ENCODE measurements at places on chromosomes 3 and 15. TPM values are rescaled to one million over a fixed set of nuclear protein-coding genes. Genes with fewer than 3 reads are reported as not detected.
A peak's percentile ranks its signal among the peaks of the same experiment; 100 is the strongest.

DNA sequence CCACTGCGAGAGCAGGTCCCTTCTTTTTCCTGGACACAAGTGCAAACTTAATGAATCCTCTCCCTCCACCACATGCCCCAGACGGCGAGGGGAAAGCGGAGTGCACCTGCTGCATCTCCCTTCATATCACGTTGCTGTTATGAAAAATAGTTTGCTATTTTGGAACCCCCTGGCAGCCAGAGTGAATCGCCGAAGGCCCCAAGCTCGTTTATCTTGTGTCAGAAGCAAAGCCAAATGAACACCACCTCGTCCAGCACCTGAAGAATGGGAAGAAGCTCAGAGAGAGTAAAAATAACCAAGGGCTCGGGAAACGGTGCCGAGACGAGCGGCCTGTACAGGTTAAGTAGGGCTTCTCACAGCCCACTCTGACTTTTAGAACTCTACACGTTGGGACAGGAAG lies 394.6 kb upstream of the RORA start:
- no peak overlapping the region for H3K4me3 ChIP-seq
- no peaks in the 10 kb centered on the region for H3K27me3 ChIP-seq
- H3K27ac ChIP-seq = no peak overlapping the region

GRCh38 chr3:111418391-111418790 lies 123.6 kb upstream of the CD96 start:
- no peak overlapping the region for H3K27ac ChIP-seq
- H3K4me3 ChIP-seq = no peak overlapping the region
- H3K4me1 ChIP-seq = no peaks in the 10 kb centered on the region
- no peaks in the 10 kb centered on the region for H3K36me3 ChIP-seq
- H3K27me3 ChIP-seq = no peaks in the 10 kb centered on the region

Gene ZNF770
- total RNA-seq = 23.9 TPM

DNA sequence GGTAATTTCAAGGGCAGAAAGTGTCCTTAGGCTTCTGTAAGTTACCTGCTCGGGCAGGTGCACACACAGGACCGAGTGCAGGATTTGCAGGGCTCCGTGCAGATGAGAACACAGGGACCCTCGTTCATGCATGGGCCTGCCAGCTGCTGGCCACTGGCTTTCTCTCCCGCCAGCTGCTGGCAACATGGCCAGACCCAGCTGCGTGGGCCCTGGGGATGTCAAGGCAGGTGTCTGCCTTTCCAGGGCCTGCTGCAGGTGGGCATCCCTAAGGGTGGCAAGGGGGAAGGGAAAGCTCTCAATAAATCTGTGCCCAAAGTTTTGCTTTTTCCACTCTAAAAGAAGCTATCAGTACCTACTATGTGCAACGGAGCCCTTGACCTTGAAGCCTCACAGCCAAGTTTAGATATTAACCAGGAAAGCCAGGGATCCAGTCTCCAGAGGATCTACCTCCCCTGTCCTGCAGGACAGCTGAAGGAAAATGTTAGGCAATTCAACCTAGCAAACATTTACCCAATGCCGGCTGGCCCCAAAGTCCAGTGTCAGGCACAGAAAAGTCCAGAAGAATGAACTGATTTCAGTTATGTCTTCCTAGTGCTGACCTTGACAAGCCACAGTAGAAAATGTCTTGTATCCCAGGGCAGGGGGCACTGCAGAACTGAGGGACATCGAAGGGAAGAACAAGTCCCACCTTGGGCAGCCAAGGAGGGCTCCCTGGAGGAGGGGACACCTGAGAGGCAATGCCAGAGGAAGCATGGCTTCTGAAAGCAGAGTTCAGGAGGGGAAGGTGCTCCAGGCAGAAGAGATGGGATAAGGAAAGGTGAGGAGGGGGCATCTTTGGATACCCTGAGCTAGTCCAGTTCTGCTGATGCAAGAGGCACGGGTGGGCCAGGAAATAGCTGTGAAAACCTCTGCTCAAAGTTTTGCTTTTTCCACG lies 26.4 kb downstream of the NUP210 start:
- peak; percentile 47 for DNase-seq
- H3K36me3 ChIP-seq = peaks cover 5% of the 10 kb centered on the region
- H3K27me3 ChIP-seq = no peaks in the 10 kb centered on the region
- no peak overlapping the region for H3K4me3 ChIP-seq
- peaks cover 37% of the 10 kb centered on the region for H3K4me1 ChIP-seq

- H3K4me1 ChIP-seq = no peaks in the 10 kb centered on the region
- H3K27me3 ChIP-seq = no peaks in the 10 kb centered on the region
- no peak overlapping the region for H3K27ac ChIP-seq
- H3K36me3 ChIP-seq = no peaks in the 10 kb centered on the region
- no peak for DNase-seq
Measured at GRCh38 chr3:132784502-132785025, 62.4 kb upstream of the NPHP3 start.

DNA sequence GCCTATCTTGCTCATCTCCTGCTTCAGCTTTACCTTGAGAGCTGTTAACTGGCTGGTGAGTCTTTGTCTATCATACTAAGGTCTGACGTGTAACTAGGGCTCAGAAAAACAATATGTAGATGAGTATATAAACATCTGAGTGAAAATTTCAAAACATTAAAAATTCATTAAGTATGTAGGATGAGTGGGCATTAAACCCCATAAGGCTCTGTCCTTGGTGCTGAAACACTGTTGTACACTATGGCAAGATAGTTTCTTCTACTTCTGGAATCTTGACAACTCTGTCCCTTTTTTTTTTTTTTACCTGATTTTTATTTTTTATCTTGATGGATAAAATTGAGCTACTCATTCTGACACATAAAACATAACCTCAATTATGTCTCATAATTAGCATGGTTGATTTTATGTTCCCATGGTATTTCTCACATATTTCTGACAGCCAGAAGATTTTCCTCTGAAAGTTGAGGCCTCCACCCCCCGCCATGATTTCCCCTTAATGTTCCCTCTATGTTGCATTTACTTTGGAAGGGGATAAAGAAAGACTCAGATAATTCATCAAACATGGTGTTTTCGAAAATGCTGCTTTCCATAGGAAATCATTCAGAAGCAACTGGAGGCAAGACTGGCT lies 54.3 kb downstream of the DGKG start:
- H3K4me1 ChIP-seq = no peaks in the 10 kb centered on the region
- no peak overlapping the region for H3K27ac ChIP-seq
- no peaks in the 10 kb centered on the region for H3K27me3 ChIP-seq
- no peak for DNase-seq

GRCh38 chr3:54891540-54891897 lies 36.3 kb downstream of the LRTM1 start:
- no peaks in the 10 kb centered on the region for H3K27me3 ChIP-seq
- H3K27ac ChIP-seq = no peak overlapping the region
- H3K4me3 ChIP-seq = no peak overlapping the region
- H3K36me3 ChIP-seq = no peaks in the 10 kb centered on the region
- DNase-seq = no peak
- H3K4me1 ChIP-seq = no peaks in the 10 kb centered on the region

GRCh38 chr3:196240424-196240823 lies 24.1 kb downstream of the SLC51A start:
- H3K4me1 ChIP-seq = no peaks in the 10 kb centered on the region
- no peaks in the 10 kb centered on the region for H3K27me3 ChIP-seq
- no peak overlapping the region for H3K4me3 ChIP-seq
- DNase-seq = no peak

Gene POPDC2
- total RNA-seq = 0.37 TPM

Gene ESYT3
- total RNA-seq = 0.05 TPM

Gene IL5RA
- total RNA-seq = 0.56 TPM

Gene ENTPD3
- total RNA-seq = 0.08 TPM

- H3K36me3 ChIP-seq = no peaks in the 10 kb centered on the region
- no peak overlapping the region for H3K27ac ChIP-seq
- DNase-seq = no peak
- H3K27me3 ChIP-seq = peaks cover 5% of the 10 kb centered on the region
- H3K4me3 ChIP-seq = no peak overlapping the region
- H3K4me1 ChIP-seq = no peaks in the 10 kb centered on the region
Measured at GRCh38 chr15:77796046-77796729, 163.5 kb upstream of the LINGO1 start.

GRCh38 chr3:55313666-55314065 lies 173.4 kb downstream of the WNT5A start:
- no peaks in the 10 kb centered on the region for H3K36me3 ChIP-seq
- H3K27me3 ChIP-seq = no peaks in the 10 kb centered on the region
- H3K4me1 ChIP-seq = no peaks in the 10 kb centered on the region
- H3K27ac ChIP-seq = no peak overlapping the region

Gene DLL4
- 3.8 TPM for total RNA-seq

Gene SLC22A14
- 0.17 TPM for total RNA-seq

Gene RNU5B-1
- not detected for total RNA-seq

DNA sequence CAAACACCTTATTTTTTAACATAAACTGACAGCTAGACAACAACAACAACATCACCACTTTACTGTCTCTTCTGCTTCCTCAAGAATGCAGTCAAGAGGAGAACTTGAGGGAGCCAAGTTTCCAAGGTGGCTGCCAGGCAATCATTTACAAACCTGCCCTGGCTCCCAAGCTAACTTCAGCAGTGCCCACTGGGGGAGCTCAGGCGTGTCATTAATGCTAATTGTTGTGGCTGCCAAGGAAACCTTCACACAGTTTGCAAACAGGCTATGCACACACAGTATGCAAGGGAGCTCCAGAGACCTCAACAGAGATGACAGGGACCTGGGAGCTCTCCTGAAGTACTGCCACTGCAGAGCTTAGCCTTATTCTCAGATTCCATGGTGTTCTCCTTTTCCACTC lies 2.1 kb downstream of the DZIP1L start:
- no peaks in the 10 kb centered on the region for H3K27me3 ChIP-seq
- H3K4me1 ChIP-seq = peaks cover 11% of the 10 kb centered on the region
- no peak overlapping the region for H3K4me3 ChIP-seq
- DNase-seq = no peak

- H3K27me3 ChIP-seq = no peaks in the 10 kb centered on the region
- no peaks in the 10 kb centered on the region for H3K4me1 ChIP-seq
- no peaks in the 10 kb centered on the region for H3K36me3 ChIP-seq
- H3K4me3 ChIP-seq = no peak overlapping the region
- DNase-seq = no peak
Measured at GRCh38 chr3:108406063-108406660, 104.2 kb downstream of the MYH15 start.

DNA sequence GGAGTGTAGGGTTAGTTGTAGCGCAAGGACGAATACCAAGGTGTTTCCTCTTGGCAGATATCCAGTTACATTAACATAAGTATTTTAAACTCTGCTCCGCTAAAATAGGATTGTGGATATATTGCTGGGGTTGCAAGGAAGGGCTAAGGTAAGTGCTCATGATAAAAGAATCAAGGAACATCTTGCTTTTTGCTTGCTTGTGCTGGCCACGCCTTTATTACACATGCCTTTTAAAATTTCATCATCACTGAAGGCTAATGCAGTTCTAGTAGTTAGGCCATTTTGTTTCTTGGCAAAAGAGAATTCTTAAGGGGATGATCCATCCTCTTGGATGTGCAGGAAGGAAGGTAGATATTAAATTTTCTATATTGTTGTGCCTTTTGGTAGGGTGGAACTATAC lies 415.6 kb upstream of the TPM1 start:
- H3K36me3 ChIP-seq = no peaks in the 10 kb centered on the region
- H3K4me1 ChIP-seq = no peaks in the 10 kb centered on the region
- DNase-seq = no peak
- no peak overlapping the region for H3K27ac ChIP-seq

Gene TLR9
- not detected for total RNA-seq

Gene CNTN3
- 0.09 TPM for total RNA-seq

DNA sequence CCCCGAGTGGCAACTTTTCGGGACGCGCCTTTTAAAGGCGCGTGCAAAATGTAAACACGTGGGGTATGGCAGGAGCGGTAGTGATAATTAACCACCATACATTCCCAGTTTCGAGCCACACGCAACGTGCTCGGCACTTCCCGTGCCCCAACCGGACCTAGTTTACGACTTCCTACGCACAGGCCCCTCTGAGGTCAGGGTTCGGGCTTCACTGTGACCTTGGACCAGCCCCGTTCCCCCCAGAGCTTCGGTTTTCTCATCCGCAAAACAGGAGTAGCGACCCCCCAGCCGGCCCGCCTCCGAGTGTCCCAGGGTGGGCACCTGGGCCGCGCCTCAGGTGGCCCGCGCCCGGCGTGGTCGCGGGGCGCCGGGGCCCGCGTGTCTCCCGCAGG lies 451 bp downstream of the CHCHD4 start:
- no peak for DNase-seq
- peaks cover 43% of the 10 kb centered on the region for H3K4me1 ChIP-seq
- peak overlapping the region; percentile 94 for H3K27ac ChIP-seq
- peak overlapping the region; percentile 87 for H3K4me3 ChIP-seq

Gene ZBBX
- not detected for total RNA-seq

Gene TMEM115
- 20.2 TPM for total RNA-seq

Gene CADM2
- total RNA-seq = 0.37 TPM

Gene CP
- 1,260 TPM for total RNA-seq

DNA sequence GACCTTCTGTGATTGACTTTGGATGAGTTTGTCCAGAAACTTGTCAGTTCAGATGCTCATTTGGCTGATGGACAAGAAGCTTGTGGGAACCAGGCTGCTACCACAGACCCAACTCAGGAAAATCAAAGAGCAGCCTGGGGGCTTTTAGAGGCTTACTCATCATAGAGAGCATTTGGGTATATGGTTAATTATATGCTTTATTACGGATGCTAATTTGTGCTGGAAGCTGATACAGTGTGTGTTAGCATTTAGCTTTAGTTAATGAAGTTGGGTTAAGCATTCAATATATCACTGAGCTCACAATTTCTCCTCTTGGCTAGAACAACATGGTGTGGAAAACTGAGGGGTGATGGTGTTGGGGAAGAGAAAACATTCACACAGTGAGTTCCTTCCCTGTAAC lies 664.2 kb upstream of the CFAP20DC start:
- no peaks in the 10 kb centered on the region for H3K4me1 ChIP-seq
- H3K27ac ChIP-seq = no peak overlapping the region
- no peak overlapping the region for H3K4me3 ChIP-seq
- H3K36me3 ChIP-seq = no peaks in the 10 kb centered on the region

- H3K4me1 ChIP-seq = peaks cover 6% of the 10 kb centered on the region
- H3K27ac ChIP-seq = no peak overlapping the region
- DNase-seq = no peak
- H3K27me3 ChIP-seq = no peaks in the 10 kb centered on the region
- no peak overlapping the region for H3K4me3 ChIP-seq
Measured at GRCh38 chr3:61443886-61444285, 117.5 kb upstream of the PTPRG start.

Gene GPR15
- total RNA-seq = not detected

DNA sequence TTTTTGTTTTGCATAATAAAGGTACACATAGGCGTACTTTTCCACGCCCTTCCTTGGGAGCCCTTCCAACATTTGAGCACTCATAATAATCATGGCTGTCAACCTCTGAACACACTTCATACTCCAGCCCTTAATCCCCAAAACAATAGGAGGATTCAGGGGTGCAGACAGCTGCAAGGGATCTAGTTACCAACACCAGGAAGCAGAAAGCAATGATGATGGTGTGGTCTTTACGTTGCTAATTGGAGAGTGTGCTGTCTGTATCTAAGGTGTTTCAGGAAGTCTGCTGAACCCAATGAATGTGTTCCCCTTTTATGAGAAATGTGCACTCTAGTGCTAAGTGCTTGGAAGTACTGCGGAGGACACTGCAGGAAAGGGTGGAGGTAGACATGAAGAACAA lies 60.3 kb upstream of the PDZRN3 start:
- H3K4me1 ChIP-seq = no peaks in the 10 kb centered on the region
- H3K4me3 ChIP-seq = no peak overlapping the region
- H3K27ac ChIP-seq = no peak overlapping the region
- DNase-seq = no peak

- no peaks in the 10 kb centered on the region for H3K27me3 ChIP-seq
- H3K4me3 ChIP-seq = no peak overlapping the region
- no peak overlapping the region for H3K27ac ChIP-seq
- DNase-seq = no peak
- no peaks in the 10 kb centered on the region for H3K36me3 ChIP-seq
Measured at GRCh38 chr3:60630953-60631352, 620.3 kb downstream of the FHIT start.

Gene SH2D7
- total RNA-seq = not detected
